ENCODE measurements at places on chromosomes 2 and 18.

DNA sequence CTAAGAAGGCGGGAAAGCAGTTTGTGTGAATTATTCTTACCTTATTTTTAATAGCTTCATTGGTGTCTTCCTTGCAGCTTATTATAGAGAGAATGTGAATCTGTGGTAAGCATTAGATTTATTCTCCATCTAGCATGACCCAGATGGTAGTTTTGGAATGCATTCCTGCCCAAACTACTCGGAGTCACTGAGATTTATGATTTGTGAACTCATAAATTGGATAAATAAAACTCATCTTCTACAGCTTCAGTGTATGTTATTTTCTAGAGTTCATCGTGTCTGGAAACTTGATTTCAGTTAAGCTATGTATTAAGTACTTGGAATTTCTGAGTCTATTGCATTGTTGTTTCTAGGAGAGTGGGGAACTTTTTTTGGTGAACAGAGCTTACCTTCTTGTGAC lies 170.5 kb downstream of the FAM210A start:
- no peak for DNase-seq

- no peak for DNase-seq
Measured at GRCh38 chr18:29181151-29181901, 1004.4 kb upstream of the CDH2 start.

- DNase-seq = no peak
Measured at GRCh38 chr18:2987876-2988790, 24.8 kb downstream of the LPIN2 start.

DNA sequence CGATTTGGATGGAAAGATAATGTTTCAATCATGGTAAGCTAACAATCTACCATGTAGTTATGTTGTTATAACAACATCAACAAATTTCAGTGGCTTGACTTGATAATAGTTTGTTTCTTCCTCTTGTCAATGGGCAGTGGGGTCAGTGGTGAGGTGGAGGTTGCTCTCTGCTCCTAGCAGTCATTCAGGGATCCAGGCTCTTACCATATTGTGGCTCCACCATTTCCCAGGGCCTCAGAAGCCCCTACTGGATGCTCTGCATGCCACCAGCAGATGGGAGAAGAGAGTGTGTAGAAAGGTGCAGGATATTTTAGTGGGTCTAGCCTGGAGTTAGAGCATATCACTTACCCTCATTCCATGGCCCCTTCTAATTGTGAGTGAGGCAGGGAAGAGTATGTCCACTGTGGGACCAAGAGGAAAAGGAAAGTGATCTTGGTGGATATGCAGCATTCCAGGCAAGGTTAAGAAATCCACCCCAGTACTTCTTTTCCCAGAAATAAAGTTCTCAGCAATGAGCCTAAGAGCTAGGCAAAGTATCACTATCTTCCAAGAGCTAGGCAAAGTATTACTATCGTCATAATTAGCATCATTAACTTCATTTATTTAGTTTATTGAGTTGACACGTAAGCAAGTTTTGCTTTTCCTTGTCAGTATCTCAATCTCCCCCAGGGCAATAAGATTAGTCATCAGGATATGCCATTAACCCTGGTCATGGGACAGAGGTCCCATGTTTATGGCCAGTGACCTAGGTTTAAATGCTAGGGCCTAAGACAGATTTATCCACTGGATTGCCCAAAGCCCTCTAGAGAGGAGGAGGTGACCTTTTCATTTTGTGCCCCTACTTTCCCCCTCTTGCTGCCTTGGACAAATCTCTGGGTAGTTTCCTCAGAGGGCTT lies 4.2 kb upstream of the IWS1 start:
- DNase-seq = no peak

DNA sequence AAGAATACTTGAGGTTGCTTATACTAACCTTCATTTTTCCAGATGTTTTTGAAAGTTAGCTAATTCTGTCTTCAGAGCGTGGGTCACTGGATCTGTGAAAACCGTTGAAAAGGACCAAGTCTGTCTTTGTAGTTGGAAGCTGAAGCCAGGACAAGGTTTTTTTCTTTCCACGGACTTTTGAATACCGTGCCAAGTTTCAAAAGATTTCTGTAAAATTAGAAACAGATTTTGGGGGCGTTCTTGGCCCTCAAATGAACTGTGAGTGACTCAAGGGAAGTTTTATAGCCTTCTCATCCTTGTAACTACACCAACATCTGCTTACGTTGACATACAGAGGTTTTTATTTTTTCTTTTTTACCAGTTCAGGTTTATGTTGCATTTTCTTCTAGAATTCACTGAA lies at the start of gene FAP:
FAP (minus strand) TSS at position 152 of the 400 bp plus-strand sequence; CDS start at position 34, 118 bp downstream.
- no peak for DNase-seq

DNA sequence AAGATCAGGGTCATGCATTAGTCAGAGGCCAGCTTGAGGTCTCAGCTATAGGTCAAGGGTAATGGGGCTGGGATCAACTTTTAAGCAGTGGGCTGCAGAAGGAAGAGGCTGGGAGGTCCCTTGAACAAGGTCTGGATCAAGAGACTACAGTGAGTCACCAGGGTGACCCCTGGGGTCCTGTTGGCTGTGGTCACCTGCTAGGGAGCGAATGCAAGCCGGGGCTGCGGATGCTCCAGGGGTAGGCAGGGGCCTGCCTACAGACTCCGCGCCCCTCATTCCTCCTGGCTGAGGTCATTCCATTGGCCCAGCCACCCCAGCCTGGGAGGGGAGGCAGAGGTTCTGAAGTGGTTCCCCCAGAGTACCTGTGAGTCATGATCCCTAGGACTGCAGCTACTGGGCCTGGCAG lies 110.4 kb downstream of the CYP26B1 start:
- DNase-seq = no peak

DNA sequence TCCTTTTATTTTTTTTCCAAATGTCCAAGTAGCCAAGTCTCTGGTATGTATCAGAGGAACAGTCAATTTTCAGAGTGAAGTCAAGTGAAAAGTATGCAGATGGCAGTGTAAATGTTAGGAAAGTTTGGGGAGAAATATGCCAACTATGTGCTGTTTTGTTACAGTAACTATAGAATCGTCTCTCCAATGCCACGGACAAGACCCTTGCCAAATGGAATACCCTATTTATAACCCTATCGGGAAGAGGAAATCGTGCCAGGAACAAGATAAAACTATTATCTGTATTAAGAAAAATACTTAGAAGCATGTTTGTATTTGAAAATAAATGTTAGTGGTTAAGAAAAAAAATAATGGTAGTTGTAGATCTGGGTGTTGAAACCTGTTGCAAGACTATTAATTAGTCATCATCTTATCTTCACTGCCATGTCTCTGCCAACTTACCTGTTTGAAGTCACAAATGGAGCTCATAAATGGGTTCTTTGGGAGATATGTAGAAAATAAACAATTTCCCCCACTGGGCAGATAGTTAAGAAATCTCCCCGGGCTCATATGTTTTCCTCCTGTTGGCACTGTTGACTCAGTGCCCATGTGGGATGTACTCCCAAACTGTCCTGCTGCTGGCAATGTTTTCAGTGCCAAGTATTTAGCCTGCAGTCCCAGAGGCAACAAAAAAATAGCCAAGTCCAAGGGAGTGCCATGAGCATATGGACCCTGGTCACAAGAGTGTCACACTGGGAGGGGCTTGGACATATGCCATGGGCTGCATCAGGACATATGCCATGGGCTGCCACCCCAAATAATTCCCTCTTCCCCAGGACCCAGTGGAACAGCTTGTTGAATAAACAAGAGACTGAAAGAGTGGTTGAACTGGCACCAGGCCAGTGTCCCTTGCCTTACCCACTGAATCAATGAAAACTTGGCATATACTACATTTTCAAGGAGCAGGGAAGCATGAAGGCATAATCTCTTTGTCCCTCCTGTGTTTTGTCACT lies 366.9 kb downstream of the OSR1 start:
- DNase-seq = peak; percentile 84

- DNase-seq = no peak
Measured at GRCh38 chr2:186648130-186648529, 45.7 kb upstream of the FAM171B start.

DNA sequence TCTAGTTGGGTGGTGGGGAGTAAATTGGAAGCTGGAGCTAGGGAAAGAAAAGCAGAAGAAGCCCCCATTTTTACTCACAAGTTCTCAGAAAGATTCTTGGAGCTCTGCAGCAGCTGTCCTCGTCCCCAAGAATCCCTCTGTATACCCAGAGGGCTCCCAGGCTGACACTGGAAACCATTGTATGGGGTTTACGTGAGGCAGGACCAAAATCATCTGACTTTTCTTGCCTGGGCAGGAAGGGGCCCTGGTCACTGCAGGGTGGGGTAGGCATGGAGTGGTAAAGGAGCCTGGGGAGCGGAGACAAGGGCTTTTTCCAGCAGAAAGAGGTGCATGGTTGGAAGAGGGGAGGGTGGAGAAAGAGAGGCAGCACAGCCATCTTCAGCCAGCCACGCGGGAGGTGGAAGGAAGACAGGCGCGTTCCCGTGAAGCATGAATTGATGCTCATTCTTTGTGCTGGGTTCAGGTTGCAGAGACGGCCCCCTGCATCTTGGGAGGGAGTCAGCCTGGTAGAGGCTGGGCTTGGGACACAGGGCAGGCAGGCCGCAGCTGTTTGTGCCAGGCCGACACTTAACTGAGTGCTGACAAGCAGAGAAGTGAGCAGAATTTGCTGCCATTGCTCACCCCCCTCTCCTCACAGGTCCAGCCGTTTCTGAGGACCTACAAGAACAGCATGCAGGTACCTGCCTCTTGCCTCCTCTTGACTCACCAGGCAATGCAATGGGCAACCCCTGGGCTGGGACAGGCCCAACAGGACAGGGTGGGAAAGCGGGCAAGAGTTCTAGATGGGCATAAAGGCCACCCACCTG lies 94.8 kb downstream of the PLB1 start:
- no peak for DNase-seq

- DNase-seq = no peak
Measured at GRCh38 chr2:47426786-47427185, 23.8 kb downstream of the MSH2 start.

GRCh38 chr2:56741601-56742102 lies 557.9 kb downstream of the CCDC85A start:
- no peak for DNase-seq

DNA sequence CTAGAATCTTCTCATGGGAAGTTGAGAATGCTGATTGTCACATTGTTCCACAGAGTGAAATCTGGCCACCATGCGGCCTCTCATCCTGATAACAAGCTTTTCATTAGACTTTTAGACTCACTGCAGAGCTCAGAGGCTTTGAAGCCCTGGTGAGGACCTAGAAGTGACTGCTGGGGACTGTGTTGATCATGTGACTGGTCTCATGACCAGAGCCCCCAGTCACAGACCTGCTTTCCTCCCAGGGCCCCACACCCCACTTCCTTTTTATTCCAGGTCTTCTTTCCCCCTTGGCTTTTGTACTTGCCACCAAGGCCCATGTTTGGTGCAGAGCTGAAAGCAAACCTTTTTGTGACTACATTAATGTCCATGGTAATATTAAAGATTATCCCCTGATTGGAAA lies 45.2 kb downstream of the PRKCE start:
- DNase-seq = no peak

DNA sequence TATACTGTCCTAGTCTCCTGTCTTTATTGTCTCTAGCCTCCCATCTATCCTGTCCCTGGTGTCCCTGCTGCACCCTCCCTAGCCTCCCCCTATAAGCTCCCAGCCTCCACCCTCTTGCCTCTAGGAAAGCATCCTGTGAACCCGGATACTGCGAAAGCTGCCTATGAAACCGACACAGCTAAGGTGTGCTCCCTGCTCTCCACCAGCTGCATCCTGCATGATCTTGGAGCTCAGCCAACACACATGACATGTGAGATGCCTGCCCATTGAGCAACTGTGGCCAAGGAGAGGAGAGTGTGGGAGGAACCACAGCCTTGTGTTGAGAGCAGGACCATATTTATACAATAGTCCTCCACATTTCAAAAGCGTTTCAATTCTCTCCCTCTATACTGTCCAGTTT lies 187.1 kb downstream of the ZBTB7C start:
- peak; percentile 99 for DNase-seq

- no peak for DNase-seq
Measured at GRCh38 chr2:188571543-188572303, 280.0 kb downstream of the GULP1 start.

DNA sequence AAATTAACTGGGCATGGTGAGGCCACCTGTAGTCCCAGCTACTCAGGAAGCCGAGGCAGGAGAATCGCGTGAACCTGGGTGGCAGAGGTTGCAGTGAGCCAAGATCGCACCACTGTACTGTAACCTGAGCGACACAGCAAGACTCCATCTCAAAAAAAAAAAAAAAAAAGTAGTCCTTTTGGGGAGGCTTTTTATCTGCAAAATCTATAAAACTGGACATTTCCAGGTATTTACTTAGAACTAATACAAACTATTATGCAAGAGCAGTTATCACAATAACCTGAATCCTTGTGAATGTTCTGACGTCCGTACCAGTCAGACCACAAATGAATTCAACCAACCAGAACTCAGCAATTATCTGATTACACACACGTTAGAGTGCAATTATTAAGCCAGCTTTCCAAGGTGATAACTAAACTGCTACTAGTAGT lies 8.8 kb upstream of the RAPH1 start:
- DNase-seq = no peak

- DNase-seq = no peak
Measured at GRCh38 chr18:40208958-40209357, 1746.1 kb upstream of the PIK3C3 start.

GRCh38 chr2:176601066-176601465 lies 331.8 kb downstream of the MTX2 start:
- DNase-seq = no peak

DNA sequence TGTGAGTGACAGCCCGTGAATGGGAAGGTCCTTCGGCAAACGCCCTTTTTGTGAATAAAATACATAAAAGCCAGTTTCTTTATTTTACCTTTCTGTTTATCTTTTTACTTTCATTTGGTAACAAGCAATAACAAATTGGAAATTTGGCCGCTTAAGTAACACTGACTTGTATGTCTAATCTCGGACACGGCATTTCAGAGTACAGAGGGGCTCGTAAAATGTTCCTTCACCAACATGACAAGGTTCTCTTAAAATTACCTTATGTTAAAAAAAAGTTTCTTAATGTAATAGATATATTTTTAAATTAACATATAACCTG lies 558 bp upstream of the NEMP2 start:
- no peak for DNase-seq

DNA sequence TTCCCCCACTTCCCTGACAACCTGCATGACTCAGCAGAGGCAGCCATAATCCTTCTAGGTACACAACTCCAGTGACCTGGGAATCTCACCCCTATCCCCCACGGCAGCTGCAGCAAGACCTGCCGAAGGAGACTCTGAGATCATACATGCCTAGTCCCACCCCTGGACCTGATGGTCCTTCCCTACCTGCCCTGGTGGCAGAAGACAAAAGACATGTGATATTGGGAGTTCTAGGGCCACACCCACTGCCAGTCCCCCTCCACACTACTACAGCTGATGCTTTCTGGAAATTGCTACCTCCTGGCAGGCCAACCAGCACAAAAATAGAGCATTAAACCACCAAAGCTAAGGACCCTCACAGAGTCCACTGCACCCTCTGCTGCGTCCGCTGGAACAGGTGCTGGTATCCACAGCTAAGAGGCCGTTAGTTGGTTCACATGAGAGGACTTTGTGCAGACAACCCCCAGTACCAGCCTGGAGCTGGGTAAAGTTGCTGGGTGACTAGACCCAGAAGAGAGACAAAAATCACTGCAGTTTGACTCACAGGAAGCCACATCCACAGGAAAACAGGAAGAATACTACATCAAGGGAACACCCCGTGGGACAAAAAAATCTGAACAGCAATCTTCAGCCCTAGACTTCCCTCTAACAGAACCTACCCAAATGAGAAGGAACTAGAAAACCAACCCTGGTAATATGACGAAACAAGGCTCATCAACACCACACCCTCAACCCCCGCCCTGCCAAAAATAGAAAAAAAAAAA lies 12.5 kb downstream of the MARCO start:
- DNase-seq = no peak
